ENCODE measurements at places on chromosomes 12 and 14.

GRCh38 chr12:96192926-96193573 lies 1.1 kb upstream of the ELK3 start:
- DNase-seq: no peak

DNA sequence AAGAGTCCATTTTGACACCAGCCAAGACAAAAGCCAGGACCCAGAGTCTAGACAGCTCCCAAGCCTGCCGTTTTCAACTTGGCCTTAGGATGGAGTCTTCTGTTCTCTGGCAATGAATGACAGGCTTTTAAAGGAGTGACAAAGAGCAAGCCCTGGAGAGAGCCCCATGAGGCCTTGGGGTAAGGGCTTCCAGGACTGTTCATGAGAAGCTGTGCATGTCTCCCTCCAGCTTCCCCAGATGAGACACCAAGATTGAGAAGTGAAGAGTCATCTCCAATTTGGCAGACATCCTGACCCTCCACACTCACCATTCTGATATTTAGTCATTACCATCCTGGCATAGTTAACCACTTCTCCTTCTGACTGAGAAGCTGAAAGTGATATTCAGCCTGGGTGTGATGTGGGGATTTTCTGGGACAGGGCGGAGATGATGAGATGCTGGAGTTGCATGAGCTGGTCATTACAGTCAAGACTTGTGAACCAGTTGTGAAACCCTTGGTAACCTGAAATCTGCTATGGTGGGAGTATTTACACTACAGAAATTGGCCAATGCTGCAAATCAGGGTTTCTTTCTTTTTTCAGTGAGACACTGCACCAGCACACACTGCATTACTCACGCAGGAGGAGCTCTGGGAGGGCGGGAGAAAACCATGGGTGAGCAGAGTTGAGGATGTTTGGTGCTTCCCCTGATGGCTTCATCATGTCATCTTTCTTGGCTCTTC lies 77.8 kb downstream of the VCPKMT start:
- no peak for DNase-seq

DNA sequence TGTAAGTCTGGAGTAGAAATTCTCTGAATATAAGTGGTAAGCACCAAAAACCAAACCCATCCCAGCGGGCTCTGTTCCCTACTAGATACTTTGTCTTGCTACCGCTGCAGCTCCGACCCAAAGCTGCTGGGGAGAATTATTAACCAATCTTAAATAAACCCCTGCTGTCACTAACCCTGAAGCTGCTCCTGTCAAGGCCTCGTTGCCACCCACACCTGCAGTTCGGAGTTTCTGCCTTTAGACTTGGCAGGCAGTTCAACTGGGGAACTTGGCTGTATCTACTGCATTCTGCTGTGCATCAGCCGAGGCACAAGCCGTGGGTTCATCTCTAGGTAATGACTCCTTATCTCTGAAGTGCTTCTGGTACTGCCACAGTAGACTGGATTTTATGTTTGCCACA lies 55.5 kb downstream of the PPM1A start:
- no peak for DNase-seq

- DNase-seq: no peak
Observed at GRCh38 chr14:101290611-101291010, 270.7 kb upstream of the DIO3 start.

GRCh38 chr12:47377414-47378221 lies 297.9 kb upstream of the AMIGO2 start:
- DNase-seq: no peak

GRCh38 chr12:118213452-118213851 lies 77.5 kb downstream of the PEBP1 start:
- no peak for DNase-seq

GRCh38 chr14:47917344-47917954 lies 242.0 kb upstream of the MDGA2 start:
- DNase-seq: peak; percentile 21

GRCh38 chr12:91702843-91703425 lies 442.7 kb downstream of the BTG1 start:
- no peak for DNase-seq

DNA sequence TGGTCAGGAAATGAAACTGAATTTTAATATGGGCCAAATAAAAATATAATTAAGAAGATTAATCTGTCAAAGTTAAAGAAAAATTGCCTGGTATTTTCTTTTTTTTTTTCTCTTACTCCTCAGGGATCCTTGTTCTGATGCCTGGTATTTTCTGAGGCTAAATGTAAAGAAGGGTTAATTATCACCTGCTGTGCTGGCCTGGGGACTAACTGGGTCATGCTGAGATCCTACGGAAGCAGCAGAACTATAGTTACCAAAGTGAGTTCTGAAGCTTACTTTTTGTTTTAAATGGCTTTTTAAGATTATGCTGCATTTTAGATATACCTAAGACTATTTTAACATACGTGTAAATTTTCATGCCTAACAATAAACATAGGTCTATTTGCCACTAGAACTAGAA lies 23.3 kb downstream of the ZC2HC1C start:
- no peak for DNase-seq

DNA sequence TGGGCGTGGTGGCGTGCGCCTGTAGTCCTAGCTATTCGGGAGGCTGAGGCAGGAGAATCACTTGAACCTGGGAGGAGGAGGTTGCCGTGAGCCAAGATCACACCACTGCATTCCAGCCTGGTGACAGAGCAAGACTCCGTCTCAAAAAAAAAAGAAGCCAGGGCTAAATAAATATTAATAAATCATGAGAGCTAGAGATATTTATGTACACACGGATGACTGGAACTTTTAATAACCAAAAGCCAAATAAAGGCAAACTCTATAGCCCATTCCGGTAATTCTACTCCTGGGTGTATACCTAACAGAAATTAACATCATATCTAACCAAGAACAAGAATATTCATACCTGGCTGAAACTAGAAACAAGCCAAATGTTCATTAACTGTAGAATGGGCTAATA lies 7.7 kb upstream of the TRAFD1 start:
- DNase-seq: no peak

DNA sequence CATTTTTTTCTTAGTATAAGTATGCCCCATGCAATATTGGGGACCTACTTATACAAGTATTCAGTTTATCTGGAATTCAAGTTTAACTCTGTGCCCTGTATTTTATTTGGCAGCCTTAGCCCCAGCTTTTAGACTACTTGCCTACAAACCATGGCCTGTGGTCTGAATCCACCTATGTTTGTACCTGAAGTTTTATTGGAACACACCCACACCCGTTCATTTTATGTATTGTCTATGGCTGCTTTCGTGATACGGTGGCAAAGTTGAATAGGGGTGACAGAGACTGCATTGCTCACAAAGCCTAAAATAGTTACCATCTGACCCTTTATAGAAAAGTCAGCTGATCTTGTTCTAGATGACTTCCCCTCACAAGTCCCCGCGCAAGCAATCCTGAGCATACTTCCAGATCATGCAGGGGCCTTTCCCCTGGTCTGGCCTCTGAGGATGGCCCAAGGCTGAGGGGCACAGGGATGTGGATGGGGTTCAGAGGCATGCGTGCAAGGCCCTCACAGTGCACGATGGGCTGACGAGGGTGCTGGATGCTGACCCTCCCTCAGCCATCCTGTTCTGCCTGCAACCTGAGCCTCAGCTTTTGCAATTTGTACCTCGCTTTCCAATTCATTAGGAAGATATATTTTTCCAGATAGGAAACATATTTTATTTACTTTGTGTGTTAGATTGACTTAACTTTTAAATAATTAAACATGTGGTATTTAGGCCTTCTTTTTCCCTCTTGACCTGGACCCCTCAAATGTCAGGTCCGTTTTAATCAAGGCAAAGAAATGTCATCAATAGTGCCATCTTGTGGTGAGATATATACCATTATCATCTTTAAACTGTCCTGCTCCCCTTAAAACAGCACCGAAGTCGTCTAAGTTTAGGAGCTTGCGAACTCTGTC lies 527.3 kb upstream of the CCDC196 start:
- DNase-seq: no peak

- DNase-seq: no peak
Observed at GRCh38 chr12:59396919-59397318, 198.9 kb upstream of the SLC16A7 start.

- no peak for DNase-seq
Observed at GRCh38 chr12:110862329-110862728, 15.5 kb downstream of the CCDC63 start.

- no peak for DNase-seq
Observed at GRCh38 chr14:64656986-64657385, 47.2 kb upstream of the PLEKHG3 start.

DNA sequence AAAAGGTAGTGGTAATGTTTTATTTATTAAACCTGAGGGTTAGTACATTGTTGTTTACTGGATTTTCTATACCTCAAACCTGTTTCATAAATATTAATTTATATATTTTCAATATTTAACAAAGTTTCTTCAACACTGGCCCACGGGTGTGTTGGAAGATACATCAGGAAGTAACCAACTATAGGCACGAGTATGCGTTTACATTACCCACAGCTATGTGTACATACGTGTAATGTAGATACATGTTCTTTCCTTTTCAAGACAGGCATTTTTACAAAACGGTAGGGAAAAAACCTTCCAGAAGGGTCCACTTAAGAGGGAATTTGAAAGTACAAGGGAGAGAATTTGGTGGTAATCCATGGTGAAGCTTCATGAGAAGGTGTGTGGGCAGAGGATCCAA lies 17.8 kb upstream of the KCNA1 start:
- DNase-seq: no peak

- DNase-seq: no peak
Observed at GRCh38 chr12:56487448-56488040, 417 bp downstream of the GLS2 start.

- DNase-seq: no peak
Observed at GRCh38 chr12:72485017-72485701, 213.0 kb downstream of the TRHDE start.

DNA sequence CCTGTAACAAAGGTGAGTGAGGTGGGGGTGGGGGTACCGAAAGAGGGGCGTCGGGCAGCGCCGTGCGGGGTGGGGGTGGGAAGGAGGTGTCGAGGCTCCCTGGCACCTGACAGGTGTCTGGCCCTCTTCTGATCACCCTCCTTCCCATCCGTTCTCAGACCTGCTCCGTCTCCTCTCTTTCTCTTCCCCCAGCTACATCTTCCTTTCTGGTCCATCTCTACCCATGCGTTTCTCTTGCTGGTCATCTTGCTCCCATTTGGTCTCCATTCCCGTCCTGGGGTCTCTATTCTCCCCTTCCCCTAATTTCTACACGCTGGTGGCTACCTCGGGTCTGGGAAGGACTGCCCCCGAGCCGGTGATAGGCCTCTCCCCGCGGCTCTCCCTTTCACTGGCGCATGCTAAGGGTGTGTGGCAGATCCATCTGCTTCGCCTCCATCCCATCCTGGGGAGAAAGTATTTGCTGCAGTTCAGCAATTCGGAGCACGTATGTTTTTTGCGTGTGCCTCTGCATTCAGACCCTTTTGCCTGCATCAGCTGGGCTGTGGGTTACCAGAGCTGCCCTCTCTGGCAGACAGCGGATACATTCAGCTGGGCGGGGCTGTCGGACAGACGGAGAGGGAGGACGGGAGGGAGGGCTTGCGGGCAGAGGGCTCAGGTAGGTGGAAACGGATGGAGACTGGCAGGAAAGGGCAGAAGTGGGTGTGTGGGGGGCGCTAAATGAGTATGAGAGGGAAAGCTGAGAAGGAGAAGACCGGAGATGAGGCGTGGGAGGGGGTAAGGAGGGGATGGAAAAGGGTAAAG lies 730 bp downstream of the CLSTN3 start:
- DNase-seq: peak; percentile 42

DNA sequence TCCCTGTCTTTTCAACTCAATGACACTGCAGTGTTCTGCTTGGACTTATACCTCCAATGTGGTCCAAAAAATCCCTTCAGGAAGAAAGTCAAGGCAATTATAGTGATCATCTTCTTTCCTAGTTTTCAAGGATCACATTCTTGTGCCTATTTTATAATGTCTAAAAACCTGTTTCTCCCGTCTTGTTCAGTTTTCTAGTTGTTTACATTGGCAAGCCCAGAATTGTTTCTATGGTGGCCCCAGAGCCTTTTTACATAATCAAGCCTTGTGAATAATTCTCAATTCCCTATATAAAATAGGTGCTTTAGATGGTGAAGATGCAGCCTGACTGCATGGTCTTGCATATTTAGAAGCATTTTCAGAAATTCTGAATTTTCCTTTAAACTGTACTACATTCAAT lies 14.5 kb upstream of the LDHB start:
- no peak for DNase-seq

DNA sequence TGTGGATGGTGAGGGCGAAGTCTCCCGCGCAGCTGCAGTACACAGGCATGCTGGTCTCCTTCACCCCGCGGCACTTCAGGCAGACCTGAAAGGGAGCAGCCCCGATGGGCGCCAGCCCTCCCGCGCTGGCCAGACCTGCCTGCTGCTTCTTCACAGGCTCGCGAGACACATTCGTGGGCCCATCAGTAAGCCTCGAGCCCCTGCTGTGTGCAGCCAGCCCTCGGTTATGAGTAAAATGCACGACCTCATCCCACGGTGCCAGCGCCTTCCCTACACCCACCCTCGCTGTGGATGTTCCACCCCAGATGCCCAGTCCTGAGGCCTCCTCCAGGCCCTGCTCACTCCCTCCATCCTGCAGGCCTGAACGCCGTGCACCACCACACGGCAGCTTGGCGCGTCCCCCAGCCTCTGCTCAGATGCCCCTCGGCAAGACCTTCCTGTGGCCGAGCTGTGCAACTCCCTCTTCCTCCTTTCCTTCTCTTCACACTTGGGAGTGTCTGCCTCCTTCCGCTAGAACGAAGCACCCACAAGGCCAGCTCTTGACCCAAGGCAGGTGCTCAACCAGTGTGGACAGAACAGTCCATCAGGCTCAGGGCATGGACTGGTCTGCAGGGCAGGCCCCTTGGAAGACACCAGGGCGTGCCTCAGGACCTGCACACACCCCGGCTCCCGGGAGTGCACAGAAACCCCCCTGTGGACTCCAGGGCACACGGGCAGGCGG lies 6.5 kb downstream of the P2RX2 start:
- no peak for DNase-seq

DNA sequence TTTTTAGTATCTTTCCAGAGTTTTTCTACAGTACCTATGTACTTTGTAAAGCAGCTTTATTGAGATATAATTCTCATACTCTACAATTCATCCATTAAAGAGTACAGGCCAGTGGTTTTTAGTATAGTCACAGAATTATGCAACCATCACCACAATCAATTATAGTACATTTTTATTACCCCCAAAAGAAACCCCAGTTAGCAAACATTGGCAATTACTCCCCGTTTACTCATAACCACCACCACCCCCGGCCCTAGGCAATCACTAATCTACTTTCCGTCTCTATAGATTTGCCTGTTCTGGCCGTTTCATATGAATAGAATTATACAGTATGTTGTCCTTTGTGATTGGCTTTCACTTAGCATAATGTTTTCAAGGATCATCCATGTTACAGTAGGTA lies 119.8 kb downstream of the KICS2 start:
- DNase-seq: no peak

GRCh38 chr14:96254687-96255086 lies 1.3 kb upstream of the BDKRB1 start:
- no peak for DNase-seq

- DNase-seq: peak; percentile 69
Observed at GRCh38 chr14:21106498-21107282, 5.8 kb downstream of the TMEM253 start.
